ENCODE measurements at places on chromosomes 2 and 18.
A peak's percentile ranks its signal among the peaks of the same experiment; 100 is the strongest.

GRCh38 chr2:209314653-209315052 lies 109.2 kb upstream of the MAP2 start:
- DNase-seq, result no peak

- DNase-seq, result peak; percentile 35
Observed at GRCh38 chr2:17257189-17257909, 260.9 kb downstream of the RAD51AP2 start.

- peak; percentile 2 for DNase-seq
Observed at GRCh38 chr18:41753826-41754225, 201.2 kb upstream of the PIK3C3 start.

GRCh38 chr2:158907926-158908456 lies 60.4 kb upstream of the TANC1 start:
- no peak for DNase-seq

- no peak for DNase-seq
Observed at GRCh38 chr2:120403261-120403660, 57.3 kb downstream of the INHBB start.

DNA sequence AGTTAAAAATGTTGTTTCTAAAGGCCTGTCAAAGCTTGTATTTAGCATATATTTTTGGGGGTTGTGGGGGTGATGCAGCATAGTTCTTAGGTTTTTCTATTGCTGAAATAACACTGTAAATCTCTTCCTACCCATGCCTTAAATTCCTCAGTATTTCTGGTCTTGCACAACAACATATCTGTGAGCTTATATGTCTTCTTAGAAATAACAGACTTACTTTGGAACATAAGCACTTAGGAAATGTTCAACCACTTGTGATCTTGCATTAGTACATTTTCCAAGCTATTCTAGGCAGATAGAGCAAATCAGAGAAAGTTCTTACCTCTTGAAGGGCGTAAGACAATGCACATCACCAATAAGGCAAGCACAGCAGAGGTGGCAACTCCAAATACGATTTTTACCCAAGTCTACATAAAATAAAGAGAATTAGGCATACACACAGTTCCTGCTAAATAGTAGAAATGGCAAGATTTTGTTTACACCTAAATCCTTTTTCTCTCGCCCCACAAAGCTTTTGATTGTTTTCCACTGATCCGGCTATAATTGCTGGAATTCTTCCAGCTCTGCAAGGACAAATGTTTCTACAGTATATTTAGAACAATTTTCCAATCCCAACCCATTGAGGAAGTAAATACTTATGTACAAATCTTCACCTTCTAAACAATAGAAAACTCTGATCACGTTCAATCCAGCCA lies 512 bp downstream of the FAP start:
- DNase-seq, result no peak

DNA sequence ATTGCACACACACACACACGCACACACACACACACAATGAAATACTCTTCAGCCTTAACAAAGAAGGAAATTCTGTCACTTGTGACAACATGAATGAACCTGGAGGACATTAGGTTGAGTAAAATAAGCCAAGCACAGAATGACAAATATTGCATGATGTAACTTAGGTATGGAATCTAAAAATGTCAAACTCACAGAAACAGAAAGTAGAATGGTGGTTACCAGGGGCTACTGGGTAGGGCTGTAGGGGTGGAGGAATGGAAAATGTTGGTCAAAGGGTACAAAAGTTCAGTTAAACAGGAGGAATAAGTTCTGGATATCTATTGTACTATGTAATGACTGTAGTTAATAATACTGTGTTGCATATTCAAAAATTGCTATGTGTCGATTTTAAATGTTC lies 29.5 kb downstream of the SCN2A start:
- DNase-seq, result no peak

DNA sequence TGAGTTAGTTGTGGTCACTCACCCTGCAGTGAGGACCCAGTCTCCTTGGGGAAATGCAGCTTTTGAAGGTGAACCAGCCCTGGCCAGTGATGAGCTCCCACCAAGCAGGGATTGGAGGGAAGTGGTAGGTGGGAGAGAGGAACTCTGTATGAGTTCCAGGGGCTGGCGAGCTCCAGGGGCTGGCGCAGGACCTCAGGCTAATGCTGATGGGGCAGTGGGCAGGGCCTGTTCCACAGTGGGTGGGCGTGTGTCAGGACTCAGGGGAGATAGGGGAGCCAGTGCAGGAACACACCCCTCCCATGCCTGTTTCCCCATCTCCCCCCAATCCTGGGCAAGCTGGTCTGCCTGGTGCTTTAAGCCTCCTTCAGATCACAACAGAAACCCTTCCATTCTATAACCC lies 208.4 kb downstream of the DYSF start:
- no peak for DNase-seq
